ENCODE measurements at places on chromosomes 12 and 14.

- DNase-seq, result no peak
These were observed 111.8 kb downstream of the PRIMA1 start for GRCh38 chr14:93676416-93676958.

- DNase-seq, result no peak
These were observed 94.7 kb downstream of the PRKAB1 start for GRCh38 chr12:119762619-119763018.

- DNase-seq, result no peak
These were observed 43.0 kb upstream of the CTDSP2 start for GRCh38 chr12:57889500-57889989.

GRCh38 chr14:100586403-100587085 lies 673 bp downstream of the BEGAIN start:
- DNase-seq, result peak; percentile 65

GRCh38 chr12:122031342-122032216 lies 9.9 kb downstream of the BCL7A start:
- peak; percentile 88 for DNase-seq

DNA sequence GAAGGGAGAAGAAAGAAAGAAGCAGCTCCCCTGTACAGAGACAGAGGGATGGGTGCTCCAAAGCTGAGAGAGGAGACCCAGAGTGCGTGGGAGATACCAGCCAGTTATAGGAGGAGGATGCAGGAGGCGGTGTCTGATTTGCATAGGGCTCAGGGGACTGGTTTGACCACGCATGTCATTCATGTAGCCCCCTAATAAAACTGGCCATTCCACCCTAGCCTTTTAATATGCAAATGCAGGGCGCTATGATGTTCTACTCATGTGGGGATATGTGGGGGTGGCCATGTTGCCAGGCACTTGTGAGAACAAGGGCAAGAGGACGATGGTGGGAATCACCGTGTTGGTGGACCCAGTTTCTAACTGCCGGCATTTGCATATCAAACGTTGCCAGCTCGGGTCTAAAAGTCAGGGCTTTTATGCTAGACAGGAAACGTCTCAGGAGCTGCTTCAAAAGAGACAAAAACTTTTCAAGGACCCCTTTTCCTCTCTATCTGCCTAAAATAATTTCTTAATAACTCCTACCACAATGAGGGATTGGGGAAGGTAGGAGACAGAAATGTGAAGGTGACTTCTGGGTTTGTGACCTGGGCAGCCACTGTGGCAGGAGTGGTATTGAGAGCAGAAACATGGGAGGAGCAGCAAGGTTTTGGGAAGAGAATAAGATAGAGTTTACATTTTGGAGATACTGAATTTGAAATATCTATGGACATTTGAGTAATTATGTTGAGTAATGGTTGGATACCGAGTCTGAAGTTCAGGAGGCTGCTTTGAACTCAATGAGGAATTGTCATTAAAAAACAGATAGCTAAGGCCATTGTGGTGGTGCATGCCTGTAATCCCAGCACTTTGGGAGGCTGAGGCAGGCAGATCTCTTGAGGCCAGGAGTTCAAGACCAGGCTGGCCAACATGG lies 2.2 kb upstream of the ATXN3 start:
- DNase-seq, result peak; percentile 59

DNA sequence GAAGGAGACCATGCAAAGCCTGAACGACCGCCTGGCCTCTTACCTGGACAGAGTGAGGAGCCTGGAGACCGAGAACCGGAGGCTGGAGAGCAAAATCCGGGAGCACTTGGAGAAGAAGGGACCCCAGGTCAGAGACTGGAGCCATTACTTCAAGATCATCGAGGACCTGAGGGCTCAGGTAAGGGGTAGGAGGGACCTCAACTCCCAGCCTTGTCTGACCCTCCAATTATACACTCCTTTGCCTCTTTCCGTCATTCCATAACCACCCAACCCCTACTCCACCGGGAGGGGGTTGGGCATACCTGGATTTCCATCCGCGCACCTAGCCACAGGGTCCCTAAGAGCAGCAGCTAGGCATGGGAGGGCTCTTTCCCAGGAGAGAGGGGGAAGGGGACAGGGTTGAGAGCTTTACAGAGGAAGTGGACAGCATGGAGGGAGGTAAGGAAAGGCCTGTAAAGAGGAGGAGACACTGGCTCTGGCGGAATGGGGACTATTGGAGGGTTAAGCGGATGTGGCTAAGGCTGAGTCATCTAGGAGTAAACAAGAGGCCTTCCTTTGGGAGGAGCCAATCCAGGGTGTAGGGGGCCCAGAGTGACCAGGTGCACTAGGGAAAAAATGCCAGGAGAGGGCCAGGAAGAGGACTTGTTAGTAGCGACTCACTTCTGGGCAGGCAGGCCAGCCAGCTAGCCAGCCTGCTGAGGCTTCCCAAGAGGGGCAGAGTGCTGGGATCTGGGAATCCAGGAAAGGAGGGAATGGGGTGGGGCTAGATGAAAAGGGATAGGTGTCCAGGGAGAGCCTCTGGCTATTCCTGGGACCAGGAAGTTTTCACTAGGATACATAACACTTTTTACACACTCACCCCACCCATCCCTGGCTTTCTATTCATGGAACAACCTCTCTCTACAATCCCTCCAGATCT lies 754 bp downstream of the KRT18 start:
- no peak for DNase-seq

DNA sequence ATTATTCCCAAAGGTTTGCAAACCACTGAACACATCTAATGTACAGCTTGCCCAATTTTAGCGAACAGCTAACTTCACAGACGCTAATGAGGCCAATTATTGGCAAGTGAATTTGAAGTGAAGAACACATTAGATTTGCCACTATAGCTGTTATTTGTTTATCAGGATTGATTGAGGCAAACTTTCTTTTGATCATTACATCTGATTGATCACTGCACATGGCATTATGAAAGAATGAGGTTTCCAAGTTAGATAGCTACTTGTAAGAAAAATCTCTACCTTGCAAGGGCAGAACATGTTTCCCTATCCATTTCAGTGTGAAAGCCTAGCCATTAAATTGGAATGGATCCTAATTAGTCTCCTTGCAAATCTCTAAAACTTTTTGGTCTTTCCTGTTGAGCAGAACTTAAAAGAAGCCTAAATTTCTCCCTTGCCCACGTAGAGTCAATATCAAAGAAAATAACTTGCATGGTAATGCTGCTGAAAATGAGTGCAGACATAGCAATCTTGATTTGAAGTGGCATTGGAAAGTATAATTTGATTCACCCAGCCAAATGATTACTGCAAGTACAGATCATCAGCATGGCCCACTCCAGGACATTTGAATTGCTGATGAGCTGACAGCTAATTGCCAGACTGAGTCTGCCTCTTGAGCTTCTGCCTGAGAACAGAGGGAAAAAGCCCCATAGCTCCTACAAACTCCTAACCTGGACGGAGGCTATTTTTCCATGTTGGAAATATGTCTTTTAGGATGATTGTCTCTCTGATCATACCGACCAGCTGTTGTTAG lies 98.6 kb downstream of the TPH2 start:
- DNase-seq, result no peak

DNA sequence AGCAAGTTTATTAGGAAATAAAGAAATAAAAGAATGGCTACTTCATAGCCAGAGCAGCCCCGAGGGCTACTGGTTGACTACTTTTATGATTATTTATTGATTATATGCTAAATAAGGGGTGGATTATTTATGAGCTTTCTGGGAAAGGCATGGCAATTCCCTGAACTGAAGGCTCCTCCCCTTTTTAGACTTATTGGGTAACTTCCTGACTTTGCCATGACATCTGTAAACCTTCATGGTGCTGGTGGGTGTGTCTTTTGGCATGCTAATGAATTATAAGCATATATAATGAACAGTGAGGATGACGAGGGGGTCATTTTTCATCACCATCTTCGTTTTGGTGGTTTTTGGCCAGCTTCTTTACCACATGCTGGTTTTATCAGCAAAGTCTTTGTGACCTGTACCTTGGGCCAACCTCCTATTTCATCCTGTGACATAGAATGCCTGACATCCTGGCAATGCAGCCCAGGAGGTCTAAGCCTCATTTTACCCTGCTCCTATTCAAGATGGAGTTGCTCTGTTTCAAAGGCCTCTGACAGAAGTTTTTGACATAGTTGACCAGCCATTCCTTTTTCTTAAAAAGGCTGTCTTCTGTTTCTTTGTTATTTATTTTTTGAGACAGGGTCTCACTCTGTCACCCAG lies 11.1 kb upstream of the PTGES3 start:
- DNase-seq, result no peak

DNA sequence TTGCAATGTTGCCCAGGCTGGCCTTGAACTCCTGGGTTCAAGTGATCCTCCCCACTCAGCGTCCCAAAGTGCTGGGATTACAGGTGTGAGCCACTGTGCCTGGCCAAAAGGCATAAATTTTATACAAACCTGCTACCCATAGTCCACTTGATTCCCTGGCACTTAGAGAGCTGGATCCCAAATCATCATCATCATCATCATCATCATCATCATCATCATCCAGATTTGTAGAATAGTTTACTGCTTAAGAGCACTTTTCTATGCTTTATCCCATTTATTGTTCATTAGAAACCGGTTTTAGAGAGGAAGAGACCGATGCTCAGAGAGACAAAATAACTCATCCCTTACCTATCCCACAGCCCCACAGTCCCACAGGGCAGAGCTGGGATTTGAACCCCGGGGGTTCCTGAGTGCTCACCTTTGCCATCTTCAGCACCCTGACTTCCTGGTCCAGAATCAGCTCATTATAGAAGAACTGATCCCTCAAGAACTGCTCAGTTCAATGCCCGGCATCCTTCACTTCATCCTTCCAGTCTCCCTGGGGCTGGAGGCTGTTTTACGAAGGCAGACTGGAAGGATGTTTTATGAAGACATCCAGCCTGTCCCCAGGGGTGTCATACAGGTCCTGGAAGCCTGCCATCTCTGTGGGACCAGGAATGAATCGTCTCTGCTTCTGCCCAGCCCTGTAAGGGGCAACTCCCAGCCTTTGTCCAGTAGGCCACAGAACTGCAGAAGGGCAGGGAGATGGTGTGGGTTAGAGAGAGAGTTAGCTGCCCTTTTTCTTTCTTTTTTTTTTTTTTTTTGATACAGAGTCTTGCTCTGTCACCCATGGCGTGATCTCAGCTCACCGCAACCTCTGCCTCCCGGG lies 20.2 kb upstream of the OASL start:
- DNase-seq, result no peak

DNA sequence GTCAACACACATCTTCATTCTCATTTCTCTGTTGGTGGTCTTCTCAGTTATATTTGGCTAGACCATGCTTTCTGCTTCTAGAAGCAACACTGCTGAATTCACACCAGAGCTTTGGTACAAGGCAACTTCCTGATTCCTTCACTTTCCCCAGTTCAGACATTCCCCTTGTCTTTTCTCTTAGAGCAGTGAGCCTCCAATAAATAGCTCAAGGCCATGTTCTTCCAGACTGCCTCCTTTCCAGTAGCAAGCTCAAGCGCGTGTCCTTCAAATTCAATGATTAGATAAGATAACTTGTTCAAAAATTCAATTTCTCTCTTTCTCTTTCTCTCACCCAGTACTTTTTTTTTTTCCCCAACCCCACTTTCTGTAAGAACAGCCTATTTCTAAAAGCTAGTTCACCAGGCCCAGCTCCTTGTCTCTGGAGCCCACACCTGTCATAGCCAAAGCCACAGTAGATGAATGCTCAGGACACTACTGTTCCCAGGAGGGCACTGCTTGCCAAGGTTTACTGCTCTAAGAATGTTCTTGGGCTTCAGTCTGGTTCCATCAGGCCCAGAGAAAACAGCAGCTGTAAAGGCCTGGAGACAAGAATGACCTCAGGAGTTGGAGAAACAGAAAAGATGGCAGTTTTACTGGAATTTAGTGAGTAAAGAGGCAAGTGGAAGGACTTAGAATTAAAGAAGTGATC lies 17.7 kb downstream of the TBK1 start:
- no peak for DNase-seq

DNA sequence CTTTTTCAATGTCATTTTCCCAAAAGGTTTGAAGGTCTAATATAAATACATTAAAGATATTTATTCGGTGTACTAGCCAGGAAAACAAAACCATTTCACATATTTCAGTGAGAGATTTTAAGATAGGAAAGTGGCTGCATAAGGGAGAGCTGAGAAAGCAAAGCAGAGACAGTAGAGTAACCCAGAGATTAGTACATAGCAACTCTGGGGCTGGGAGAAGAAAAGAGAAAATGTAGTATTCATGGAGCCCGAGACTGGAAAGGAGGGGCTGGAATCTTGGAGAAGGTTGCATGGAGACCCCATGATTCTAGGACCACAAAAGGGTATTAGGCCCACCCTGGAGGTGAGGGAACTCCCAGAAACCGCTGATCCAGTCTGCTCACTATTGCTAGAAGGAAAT lies 236.9 kb downstream of the PAWR start:
- no peak for DNase-seq

- DNase-seq, result no peak
These were observed 18.6 kb downstream of the BRF1 start for GRCh38 chr14:105282098-105282725.

DNA sequence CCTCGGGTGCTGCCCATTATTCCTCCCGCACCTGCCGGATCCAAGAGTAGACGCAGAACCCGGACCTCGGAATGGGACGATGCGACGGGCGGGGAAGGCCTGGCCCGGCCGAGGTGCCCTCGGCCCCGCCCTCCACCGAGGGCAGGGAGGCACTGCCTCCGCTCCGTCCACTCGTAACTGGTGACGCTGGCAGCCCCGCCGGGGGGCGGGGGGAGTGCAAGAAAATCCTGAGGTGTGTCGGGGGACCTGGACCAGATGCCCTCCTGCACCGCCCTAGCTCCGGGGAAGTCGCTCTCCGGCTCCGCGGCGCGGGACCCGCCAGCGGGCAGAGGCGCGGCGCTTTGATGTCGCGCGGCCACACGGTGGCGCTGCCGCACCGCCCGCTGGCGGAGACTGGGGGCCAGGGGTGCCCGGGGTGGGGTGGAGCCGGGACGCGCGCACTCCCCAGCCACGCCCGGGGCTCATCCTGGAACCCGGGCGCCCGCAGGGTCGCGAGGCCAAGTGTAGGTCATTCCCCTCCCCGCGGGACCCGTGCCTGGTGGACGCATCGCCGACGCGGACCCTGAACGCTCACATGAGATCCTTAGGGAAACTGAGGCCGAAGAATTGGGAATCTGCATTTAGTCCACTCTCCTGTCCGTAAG lies 202.8 kb downstream of the TTC8 start:
- DNase-seq, result peak; percentile 87

GRCh38 chr12:89247541-89247942 lies 104.8 kb downstream of the DUSP6 start:
- no peak for DNase-seq

DNA sequence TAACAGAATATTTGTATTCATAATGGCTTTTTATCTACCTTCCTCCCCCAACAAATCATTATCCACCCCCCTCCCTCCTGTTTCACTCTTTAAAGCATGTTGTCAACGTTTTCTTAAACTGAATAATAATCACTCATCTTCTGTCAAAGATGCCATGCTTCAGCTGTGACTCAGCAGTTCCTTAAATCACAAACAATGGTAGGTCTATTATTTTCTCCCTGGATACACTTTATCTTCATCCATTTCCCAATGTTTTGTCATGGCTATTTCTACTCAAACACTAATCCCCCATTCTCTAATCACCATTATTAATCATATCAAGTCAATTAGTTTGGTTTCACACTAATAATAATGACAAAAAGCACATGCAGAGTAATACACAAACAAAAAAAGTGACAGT lies 6.5 kb downstream of the CLEC12B start:
- no peak for DNase-seq

- DNase-seq, result no peak
These were observed 618.8 kb downstream of the RPS29 start for GRCh38 chr14:48967419-48967818.

- DNase-seq, result no peak
These were observed 636.6 kb downstream of the FLRT2 start for GRCh38 chr14:86166541-86166940.

- DNase-seq, result no peak
These were observed 34.4 kb downstream of the RAD52 start for GRCh38 chr12:915090-915489.

GRCh38 chr12:30110958-30111586 lies 327.3 kb upstream of the TMTC1 start:
- no peak for DNase-seq
